ENCODE measurements at places on chromosomes 4 and X. TPM values are rescaled to one million over a fixed set of nuclear protein-coding genes. Genes with fewer than 3 reads are reported as not detected.

Gene FGFBP2
- not detected for total RNA-seq

Gene TMPRSS11A
- not detected for total RNA-seq

- DNase-seq = no peak
Observed at GRCh38 chrX:123665197-123665596, 67.7 kb downstream of the THOC2 start.

- no peak for DNase-seq
Observed at GRCh38 chrX:23048806-23049573, 49.2 kb downstream of the DDX53 start.

Gene TLR10
- 2.5 TPM for total RNA-seq

DNA sequence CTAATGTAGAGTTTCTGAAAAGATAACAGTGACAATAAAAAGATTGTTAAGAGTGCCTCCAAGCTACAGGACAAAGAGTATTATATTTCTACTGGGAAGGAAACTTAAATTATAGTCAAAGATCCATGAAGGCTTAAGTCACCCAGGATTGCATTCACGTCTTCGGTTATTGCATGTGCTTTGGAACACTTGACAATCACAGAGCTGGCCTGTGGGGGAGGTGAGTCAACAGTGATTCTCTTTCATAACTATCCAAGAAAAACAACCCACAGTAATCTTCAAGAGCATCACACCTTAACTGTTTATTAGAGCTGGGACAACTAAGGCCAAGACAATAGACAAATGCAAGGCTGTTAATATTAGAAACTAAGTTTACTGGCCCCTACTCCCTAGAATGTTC lies 40.3 kb downstream of the PDGFC start:
- no peak for DNase-seq

DNA sequence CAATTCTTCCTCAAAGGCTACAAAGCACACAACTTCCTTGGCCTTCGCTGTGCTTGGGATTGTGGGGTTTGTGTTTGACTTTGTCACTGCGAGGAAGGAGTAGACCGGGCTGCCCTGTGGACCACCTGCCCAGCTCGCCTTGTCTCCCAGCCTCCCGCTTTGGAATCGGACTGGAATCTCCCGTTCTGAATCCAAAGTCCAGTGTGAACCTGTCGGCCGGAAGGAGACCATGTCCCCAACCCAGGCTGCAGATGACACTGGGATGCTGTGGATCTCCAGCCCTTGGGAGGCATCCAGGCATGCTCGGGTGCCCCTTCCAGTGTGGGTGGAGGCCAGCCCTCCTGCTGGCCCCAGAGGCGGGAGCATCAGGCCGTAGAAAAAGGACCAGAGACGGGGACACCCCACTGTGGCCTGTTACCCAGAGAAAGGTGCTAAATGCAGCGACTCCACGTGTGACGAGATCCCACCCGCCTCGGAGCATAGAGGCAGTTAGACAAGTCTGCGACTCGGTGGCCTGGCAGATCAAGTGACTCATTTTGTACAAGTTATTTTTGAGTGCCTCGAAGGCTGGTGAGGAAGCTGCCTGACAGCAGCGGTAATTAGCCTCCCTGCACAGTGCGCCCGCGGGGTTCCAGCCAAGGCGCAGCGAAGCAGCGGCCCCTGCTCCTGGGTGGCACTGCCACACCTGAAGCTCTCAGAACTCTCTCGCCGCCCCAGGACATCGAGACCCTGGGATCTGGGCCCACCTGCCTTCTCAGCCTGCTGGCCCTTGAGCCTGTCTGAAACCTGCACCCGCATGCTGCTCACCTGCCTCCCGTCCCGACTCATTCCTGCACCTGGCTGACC lies 57.5 kb downstream of the ADRA2C start:
- DNase-seq = peak; percentile 9

DNA sequence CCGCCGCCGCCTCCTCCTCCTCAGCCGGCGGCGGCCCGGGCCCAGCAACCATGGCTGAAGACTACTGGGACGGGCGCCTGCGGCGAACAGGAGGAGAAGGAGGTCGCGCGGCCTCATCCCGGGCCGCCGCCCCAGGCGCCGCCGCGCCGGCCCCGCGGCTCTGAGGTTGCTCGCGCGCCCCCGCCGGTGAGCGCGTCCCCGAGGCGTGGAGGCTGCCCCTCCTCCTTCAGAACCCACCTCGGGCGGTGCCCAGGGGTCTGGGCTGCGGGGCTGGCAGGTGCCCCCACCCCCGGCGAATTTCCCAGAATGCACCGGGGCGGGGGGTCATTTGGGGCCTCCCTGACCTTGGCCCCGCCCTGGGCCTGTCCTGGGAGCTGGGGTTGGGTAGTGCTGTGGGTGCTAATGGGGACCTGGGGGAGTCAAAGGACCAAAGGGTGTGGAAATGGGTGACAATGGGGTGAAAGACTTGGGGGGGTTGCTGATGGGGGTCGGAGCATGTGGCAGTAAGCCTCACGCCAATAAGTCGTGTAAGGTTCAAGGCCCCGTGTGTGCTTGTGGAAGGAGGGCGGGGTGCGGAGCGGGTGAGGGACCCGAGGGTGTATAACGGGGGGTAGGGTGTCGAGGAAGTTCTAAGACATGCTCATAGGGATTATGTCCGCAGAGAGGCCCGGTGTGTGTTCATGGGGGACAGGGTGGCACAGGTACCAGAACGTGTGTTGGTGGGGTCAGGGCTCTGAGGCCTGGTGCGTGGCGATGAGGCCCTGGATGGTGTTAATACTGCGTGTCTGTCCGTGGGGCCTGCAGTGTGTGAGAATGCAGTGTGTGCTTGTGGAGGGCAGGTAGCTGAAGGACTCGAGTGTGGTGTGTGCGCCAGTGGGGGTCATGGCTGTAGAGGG lies 687 bp downstream of the CDK16 start:
- DNase-seq = no peak

Gene ADAM29
- total RNA-seq = 0.31 TPM

Measured in occipital lobe (tissue), 3 donors.